ENCODE measurements at places on chromosomes 13 and 19. TPM values are rescaled to one million over a fixed set of nuclear protein-coding genes. Genes with fewer than 3 reads are reported as not detected.
A peak's percentile ranks its signal among the peaks of the same experiment; 100 is the strongest.

- no peak for DNase-seq
These were observed 661.5 kb downstream of the LIG4 start for GRCh38 chr13:107553838-107554237.

DNA sequence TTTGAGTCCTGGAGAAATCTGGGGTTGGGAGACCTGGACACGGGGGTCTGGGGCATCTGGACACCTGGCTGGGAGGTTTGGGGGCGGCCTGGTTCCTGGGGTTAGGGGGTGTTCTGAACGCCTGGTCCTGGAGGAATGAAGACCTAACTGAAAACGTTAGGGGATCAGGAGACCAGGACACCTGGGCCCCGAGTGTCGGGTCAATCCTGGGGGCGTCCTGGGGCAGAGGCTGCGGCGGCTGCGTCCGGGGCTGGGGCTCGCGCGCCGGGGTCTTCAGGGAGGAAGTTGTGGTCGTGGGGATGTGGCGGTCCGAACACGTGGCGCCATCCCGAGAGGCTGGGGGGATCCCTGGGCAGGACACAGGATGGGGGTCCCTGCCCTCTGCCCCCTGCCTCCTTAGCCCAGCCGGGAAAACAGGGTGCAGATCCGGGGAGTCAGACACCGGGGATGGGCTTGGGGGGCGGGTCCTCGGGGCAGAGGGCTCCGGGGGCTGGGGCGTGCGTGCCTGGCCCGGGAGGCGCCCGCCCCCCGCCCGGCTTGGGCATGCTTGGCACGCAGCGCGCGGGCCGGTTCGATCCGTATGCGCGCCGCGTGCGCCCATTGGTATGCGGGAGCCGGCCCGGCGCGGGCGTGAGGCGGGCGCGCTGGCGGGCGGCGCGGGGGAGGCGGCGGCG is 632 bp downstream of the NPAS1 start:
- no peak for DNase-seq

- DNase-seq, result no peak
These were observed 1.3 kb downstream of the PGLYRP1 start for GRCh38 chr19:46021531-46022041.

DNA sequence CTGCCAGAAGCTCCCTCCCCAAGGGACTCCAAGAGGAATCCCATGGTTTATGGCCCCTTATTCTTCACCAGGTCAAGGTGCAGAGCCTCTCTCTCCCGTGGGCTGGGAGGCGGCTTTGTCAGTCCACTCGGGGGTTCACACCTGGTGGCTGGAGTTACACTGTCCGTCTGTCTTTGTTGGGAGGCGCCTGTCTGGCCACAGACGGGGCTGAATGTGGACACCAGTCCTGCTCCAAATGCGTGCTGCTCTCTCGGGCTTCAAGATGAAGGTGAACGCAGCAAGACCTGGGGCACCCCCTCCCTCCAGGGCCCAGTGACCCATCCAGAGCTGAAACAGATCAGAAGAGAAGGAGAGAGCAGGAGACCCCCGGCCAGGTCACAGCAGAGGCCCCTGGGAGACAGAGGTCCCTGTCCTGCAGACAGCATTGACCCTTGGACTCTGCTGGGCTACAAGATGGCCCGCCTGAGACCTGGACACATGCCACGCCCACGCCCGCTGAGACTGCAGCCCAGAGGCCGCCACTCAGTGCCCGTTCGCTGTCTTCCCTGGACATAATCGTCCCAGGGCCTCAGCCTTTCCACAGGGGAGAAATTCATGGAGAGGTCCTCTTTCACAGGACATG is 29.9 kb upstream of the TUBGCP3 start:
- DNase-seq, result no peak

GRCh38 chr19:13162724-13163608 is 12.8 kb downstream of the IER2 start:
- peak; percentile 97 for DNase-seq

GRCh38 chr19:4744451-4745174 is 21.0 kb upstream of the DPP9 start:
- no peak for DNase-seq

- peak; percentile 67 for DNase-seq
These were observed 30.4 kb upstream of the CYP4F8 start for GRCh38 chr19:15584541-15585115.

DNA sequence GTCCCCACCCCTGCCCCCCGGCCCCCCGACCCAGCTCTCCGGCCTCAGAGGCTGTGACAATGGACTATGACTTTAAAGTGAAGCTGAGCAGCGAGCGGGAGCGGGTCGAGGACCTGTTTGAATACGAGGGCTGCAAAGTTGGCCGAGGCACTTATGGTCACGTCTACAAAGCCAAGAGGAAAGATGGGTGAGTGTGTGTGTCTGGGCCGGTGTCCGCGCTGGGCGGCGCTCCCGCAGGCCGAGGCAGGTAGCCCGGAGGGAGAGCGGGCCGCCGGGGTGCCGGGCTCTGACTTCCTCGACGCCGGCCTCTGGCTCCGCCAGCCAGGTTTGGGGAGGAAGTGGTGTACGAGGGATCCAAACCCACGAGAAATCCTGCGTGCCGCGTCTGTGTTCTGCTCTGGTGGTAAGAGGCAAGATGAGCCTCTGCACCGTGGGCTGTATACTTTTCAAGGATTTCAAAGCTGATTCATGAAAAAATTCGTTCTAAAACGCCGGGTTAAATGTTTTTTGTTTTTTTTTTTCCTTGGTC is 718 bp downstream of the CDK8 start:
- DNase-seq, result peak; percentile 30

- DNase-seq, result no peak
These were observed 1.7 kb upstream of the PPP5C start for GRCh38 chr19:46345157-46345556.

DNA sequence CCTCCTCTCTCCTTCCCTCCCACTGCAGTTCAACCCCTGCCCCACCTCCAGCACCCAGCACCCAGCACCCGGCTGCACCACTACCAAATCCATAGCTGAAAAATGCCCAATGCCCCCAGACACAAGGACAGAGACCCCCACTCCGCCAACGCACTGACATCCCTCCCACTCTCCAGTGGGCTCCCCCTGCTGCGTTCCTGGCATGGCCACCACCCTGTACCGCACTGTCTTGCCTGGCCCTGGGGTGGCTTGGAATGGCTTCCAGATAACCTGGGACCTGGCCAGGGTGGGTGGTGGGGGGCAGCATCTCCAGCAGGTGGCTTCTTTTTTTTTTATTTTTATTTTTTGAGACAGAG is 5.8 kb upstream of the MKNK2 start:
- DNase-seq, result no peak

GRCh38 chr13:96450326-96451020 is 360.6 kb downstream of the HS6ST3 start:
- DNase-seq, result no peak

DNA sequence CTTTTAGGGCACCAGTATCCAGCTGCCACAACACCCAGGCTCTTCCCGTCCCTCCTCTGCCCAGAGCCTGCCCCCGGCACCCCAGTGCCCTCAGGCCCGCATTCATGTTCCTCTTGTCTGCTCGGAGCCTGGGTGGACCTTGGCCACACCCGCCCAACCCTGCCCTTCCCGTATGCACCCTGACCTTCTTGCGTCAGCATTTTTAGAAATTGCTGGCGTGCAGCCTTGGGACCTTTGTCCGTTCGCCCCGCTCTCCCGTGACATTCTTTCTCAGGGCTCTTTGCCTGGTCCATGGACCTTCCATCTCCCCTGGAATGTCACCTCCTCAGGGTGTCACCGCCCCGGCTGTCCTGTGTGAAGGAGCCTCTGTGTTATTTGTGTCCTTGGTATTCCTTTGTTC is 7.6 kb downstream of the NUCB1 start:
- DNase-seq, result no peak

DNA sequence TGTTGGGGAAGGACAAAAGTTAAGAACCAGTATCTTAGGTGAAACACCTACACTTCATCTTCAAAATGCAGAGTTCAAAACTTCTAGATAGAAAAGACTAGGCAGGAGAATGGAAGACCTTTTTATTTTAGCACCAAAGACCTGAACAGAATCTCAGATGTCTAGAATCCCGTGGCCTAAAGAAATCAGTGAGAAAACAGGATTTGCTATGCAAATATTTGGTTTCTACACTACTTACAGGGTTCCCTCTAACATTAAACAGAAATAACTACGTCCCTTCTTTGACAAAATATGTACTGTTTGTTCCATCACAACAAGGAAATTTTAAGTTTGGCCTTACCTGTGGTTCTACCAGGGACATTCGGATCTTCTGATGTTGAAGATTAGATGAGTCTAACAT is 21.5 kb downstream of the DIS3 start:
- DNase-seq, result no peak

GRCh38 chr19:39411081-39411831 is 1.2 kb upstream of the PLEKHG2 start:
- no peak for DNase-seq

- no peak for DNase-seq
These were observed 54.0 kb upstream of the ZNF724 start for GRCh38 chr19:23304238-23304637.

- DNase-seq, result no peak
These were observed 107.6 kb downstream of the SOX1 start for GRCh38 chr13:112174476-112175110.

DNA sequence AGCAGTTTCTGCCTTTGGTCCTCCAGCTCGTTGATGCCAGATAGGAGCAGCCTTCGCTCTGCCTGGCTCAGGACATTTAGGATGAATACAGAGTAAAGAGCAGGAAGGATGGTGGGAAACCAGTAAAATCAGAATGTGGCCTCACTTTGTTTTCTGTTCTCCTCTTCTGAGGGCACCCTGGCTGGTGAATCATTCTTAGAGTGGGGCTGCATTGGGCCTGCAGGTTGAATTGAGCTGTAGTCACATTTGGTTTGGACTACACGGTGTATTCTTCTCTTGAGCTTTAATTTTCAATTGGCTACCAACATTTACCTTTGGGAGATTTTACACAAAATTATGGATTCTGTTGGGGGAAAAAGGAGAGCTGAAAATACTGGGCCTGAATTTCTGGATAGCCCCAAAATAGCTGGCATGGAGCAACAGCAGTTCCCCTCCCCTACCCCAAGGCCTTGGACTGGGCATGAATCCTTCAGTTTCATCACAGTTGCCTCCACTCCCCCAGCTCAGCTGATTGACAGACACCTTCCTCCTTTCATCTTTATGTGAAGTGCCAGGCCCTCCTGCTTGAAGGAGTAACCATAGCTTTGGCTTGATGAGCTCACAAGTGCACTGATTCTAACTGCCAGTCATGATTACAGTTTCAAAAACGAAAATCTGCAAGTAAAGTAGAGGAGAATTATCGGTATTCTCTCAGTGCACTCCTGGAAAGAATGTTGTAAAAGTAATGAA is 24.3 kb downstream of the ERCC5 start:
- no peak for DNase-seq

GRCh38 chr13:108915634-108916512 is 286.5 kb downstream of the MYO16 start:
- DNase-seq, result peak; percentile 84

GRCh38 chr19:19540064-19540714 is 2.1 kb downstream of the CILP2 start:
- no peak for DNase-seq

GRCh38 chr13:28031220-28031895 is 42.9 kb upstream of the URAD start:
- no peak for DNase-seq

GRCh38 chr19:35727053-35727955 is 9.5 kb downstream of the KMT2B start:
- no peak for DNase-seq

- DNase-seq, result no peak
These were observed 778 bp upstream of the LRRC4B start for GRCh38 chr19:50568728-50569698.

DNA sequence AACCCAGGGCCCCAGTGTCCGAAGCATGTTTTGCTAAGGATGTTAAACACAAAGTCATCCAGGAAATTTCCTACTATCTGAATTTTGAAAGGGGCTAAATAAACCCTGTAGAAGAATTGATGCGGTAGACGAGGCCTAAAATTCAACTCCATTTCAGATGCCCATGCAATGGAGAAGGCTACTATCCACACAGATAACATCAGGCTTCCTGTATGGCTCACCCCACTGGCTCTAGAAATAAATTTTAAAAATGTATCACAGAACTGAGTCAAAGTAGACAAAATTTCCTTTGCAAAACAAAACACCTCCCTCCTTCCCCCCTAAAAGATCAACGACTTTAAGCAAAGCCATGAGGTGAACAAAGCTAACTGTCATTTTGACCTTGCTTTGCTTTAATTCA is 188.4 kb downstream of the ABCC4 start:
- DNase-seq, result no peak

GRCh38 chr19:7817801-7818200 is 12.2 kb upstream of the EVI5L start:
- DNase-seq, result no peak

SRRM5 gene
- not detected for total RNA-seq

COX7A1 gene
- total RNA-seq, result not detected

WDR87 gene
- total RNA-seq, result not detected

GCDH gene
- total RNA-seq, result 66.1 TPM

OR10H1 gene
- total RNA-seq, result not detected

C19orf38 gene
- 3.3 TPM for total RNA-seq

SLC27A1 gene
- total RNA-seq, result 44.5 TPM

SLC25A41 gene
- not detected for total RNA-seq

All from Caki2 (cell line).